NCI-H2227 treated with DMSO at 0.1 percent for 48 hours (cell line): ENCODE measurements at places on chromosomes 7 and 10.

GRCh38 chr10:86647773-86648703, 6.3 kb upstream of the OPN4 start:
- DNase-seq, result no peak

- DNase-seq, result no peak
Measured at GRCh38 chr7:121084748-121085336, 96.3 kb downstream of the CPED1 start.

GRCh38 chr7:67875558-67875957, 878.9 kb downstream of the TYW1 start:
- no peak for DNase-seq

DNA sequence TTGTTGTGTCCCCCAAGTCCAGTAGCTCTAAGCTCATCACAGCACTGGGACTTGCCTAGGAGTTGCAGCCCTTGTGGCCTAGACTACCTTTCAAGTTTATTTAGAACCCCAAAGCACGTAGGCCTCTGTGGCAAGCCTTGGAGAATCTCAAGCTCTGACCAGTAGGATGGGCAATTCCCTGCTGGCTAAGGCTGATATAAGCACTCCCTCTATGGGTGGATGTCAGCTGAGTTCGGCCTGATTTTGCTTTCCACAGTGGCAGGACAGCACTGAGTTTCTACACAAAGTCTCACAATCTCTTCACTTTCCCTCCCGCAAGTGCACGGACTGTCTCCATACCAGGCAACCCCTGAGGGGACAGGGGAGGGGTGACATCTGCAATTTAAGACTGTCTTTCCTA, 886.4 kb upstream of the LRRN3 start:
- no peak for DNase-seq

DNA sequence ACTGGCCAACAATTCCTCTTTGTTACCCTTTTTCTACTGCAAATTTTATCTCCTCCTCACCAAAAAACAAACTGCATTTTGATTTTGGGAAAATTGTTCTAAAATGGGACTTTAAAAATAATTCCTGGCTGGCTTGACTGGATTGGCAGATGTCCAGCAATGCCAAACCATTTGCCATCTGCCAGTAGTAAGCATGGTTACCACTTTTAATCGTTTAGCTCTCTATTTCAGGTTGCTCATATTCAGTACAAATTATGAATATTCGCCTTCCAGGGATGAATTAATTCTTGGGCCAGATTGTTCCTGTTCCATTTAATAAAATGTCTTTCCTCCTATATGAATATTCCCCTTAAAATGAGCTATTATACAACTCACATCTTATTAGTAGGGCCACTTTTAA, 35.7 kb downstream of the SMNDC1 start:
- no peak for DNase-seq
